ENCODE measurements at places on chromosomes 1 and 21.

DNA sequence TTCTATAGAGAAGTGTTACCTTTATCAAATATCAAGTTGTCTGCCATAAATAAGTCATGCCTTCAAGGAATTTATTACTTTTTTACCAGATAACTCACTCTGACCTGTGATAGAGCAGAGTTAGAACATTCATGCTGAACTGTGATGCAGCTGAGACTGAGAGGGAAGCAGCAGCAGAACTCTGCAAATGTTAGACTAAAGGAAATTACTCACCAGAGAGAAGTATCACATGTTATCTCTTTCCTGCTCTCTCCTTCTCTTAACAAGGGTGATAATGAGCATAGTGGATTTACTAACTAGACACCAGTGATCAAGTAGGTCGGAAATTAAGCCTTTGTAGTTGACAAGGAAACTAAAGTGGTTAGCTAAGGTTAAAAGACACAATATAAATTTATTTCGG lies 181.6 kb downstream of the RASAL2 start:
- no peak for DNase-seq

- DNase-seq, result no peak
Measured at GRCh38 chr1:69940231-69940630, 265.1 kb downstream of the LRRC40 start.

DNA sequence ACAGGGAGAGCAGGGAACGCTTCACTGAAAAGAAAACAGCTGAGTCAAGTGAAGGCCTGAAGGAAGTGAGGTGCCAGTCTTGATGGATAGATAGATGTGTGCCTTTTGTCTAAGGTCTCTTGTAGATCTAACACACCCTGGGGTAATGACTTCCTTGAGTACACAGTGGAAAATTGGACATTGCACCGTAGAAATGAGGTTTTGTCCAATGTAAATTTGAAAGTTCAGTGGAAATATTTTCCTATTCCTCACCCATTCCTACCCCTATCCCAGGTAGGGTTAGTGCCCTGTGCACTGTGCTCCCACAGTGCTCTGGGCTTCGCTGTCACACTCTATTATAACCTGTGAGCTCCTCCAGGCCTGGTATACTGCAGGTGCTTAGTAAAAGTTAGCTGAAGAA lies 24.3 kb downstream of the ZMYND12 start:
- DNase-seq, result no peak

GRCh38 chr1:17553975-17554700 lies 14.6 kb downstream of the ARHGEF10L start:
- no peak for DNase-seq

DNA sequence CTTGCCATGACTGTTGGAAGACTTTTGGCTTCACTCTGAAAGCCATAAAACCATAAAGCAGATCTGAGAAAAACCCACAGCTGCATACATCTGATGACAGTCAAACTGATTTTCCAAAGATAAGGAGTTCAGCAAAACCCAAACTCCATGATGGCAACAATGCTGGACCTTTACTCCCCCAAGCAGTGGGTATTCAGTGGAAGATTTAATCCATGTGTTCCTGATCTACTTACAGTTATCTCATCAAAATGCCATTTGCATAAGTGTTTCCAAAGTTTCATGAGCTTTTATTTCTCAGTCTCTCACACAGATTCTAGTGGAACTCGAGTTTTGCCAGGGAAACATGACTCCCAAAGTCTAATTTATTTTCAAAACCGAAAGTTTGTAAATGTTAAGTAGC lies 184.9 kb downstream of the ZC3H11B start:
- DNase-seq, result no peak

GRCh38 chr1:211495584-211495983 lies 3.6 kb upstream of the RD3 start:
- DNase-seq, result no peak

DNA sequence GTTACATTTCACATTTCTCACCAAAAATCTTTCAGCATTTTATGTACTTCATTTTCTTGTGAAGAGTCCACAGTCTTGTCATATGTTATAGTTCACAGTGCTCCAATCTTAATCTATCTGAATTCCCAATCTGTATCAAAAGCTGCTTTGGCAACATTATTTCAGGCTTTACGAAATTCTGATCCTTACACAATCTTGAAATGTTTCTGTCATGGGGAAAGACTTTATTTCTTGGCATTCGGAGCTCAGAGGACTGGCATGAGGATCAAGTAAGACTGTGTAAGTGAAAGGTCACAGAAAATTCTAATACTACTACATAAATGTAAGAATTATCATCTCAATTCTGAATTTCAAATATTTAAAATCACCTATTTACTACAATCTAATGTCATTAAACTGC lies 2.0 kb downstream of the USP33 start:
- DNase-seq, result no peak

- no peak for DNase-seq
Measured at GRCh38 chr1:208272713-208273112, 28.5 kb upstream of the PLXNA2 start.

DNA sequence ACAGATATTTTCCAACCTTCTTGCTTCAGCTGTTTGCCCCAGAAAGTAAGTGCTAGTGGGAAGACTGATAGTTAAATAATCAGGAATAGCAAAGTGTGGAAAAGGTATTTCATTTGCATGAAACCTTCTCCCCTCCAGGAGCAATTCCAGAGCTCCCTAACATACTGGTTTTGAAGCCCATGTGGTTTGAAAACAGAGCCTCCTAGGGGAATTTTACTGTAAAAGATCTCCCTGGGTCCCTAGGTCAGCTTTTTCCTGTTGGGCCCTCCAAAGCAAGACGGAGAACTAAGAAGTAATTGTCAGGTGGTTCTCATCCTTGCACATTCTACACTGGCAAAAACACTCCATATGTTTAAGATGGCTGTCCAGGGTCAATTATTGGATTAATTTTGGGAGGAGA lies 218.7 kb upstream of the FOXD3 start:
- no peak for DNase-seq

DNA sequence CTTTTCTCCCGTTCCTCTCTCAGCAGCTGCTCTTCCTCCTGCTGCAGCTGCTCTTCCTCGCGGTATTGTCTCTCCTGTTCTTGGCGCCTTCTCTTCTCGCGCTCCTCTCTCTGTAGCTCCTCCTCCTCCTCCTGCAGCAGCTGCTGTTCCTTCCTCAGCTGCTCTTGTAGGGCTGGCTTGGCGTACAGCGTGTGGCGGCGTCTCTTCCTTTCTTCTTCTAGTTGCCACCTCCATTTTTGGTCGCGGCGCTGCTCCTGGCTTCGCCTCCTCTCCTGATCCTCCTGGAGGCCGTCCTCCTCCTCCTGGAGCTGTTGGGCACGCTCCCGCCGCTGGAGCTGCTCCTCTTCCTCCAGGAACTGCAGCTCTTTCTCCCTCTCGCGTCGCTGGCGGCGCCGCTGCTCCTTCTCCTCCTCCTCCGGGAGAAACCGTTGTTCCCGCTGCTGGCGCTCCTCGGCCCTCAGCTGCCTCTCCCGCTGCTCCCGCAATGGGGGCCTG lies 4.8 kb downstream of the TCHH start:
- DNase-seq, result no peak

DNA sequence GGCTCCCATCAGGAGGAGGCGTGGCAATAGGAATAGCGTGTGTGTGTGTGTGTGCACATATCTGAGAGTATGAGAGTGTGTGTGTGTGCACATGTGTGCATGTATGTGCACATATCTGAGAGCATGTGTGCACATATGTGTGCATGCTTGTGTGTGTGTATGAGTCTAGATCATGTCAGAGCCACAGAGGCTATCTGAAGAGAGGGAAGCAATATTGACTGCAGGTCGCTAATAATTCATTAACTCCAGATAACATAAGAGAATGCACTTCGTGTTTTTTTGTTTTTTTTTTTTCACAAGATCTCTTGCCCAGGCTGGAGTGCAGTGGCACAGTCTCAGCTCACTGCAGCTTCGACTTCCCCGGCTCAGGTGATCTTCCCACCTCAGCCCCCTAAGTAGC lies 4.7 kb upstream of the SLC45A1 start:
- no peak for DNase-seq

DNA sequence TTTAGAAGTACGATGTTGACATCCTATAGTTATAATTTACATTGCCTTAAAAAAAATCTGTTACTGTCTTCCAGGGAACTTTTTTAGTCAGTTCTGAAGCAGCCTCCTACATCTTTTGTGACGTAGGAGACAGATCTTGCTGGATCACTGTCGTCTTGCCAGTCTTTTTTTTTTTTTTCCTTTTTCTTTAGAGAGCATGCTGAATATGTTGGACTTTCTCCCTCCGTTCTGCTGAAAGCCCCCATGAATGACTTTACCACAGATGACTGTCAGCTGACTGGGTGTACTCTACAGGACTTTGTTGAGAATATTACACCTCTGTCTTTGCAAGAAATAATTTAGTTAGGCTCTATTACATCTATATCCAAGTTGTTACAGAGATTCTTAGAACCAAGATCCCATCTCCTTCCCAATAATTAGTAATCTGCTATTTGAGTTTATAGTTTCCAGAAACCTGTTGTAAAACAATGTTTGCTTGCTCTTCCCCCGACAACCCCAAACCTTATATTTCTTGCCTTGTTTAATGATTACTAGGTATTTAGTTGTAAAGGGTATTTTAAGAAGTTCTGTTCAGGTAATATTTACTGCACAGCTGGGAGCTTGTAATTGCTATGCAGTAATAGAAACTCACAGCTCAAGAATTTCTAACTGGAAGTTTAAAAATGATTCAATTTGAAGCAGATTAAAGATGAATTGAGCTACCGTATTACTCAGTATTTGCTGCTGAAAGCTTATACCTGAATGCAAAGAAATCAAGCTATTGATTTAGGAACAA lies 61.8 kb downstream of the RASAL2 start:
- DNase-seq, result no peak

DNA sequence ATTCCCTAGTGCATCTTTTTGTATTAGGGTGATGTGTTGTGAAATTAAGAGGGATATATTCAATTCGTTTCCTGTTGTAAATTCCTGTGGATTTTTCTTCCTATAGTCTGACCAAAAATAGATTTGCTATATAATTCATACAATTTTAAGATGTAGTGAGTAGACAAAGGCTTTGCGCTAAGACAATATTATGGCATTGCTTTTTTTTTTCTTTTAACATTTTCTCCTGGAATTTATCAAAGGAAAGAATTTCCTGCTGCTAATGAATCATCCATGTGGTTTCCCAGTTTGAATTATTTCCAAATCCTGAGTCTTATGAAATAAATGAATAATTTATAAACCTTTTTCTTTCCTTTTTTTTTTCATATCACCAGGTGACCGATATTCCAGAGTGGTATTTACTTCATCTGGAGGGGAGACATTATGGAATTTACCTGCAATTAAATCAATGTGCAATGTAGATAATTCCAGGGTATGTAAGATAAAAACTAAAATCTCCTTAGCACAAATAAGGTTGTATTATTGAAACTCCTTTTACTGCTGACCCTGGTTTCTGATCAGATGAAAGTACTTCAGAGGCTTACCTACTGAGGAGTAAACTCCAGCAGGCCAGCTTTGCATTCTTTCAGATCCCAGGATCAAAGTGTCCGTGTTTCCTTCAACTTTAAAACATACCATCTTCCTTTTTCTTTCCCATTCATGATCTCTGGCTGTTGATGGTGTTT lies 148.4 kb downstream of the TLR5 start:
- no peak for DNase-seq

GRCh38 chr1:244344001-244344400 lies 107.7 kb downstream of the ADSS2 start:
- no peak for DNase-seq

DNA sequence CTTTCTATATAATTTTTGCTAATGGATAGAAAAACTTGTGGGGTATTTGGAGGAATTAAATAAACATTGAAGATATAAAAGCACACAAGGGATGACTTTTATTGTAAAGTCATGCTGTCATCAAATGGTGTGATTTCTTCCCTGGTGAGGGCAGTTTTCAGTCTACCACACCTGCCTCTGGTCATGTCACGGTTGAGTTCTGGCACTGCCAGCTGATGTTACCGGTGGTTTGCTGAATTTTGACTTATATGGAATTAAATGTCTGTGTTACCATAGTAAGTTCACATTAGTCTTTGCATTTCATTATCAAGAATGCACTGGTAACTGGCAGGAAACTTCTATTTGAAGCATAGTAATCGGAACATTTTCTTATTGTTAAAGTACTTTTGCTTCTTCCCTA lies 13.4 kb downstream of the S1PR1 start:
- no peak for DNase-seq

GRCh38 chr1:42941640-42942330 lies 16.9 kb downstream of the SLC2A1 start:
- DNase-seq, result no peak

DNA sequence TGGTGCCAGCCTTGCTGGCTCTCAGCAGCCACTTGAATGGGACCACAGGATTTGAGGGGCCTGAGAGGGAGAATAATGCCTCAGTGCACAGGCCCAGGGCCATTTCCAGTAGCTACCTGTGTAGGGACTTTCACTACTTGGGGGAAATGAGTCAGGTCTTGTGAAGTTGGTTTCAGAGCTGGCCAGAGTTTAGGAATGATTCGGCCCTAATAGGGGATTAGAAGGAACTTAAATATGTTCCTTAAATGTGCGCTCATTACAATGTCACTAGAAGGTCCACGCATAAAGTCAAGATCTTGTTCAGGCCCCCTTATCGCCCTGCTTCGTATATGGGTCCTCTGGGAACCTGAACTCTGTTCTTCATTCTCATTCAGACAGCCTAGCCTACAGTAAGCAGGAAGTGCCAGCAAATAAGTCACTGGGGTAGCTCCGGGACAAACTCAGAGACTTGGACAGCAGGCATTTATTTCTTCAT lies 5.6 kb upstream of the AKR1A1 start:
- DNase-seq, result no peak

DNA sequence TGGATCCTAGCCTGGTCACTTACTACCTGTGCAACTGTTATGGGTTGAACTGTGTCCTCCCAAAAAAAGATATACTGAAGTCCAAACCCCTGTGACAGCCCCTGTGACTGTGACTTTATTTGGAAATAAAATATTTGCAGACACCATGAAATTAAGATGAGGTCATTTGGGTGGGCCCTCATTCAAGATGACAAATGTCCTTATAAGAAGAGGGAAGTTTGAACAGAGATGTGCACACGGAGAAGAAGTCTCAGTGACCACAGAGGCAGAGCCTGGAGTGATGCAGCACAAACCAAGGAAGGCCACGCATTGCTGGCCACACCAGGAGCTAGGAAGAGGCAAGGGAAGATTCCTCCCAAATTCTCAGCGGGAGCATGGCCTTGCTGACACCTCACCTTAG lies 249.7 kb upstream of the RUNX1 start:
- DNase-seq, result no peak

GRCh38 chr1:22796642-22797041 lies 86.0 kb downstream of the EPHB2 start:
- no peak for DNase-seq

DNA sequence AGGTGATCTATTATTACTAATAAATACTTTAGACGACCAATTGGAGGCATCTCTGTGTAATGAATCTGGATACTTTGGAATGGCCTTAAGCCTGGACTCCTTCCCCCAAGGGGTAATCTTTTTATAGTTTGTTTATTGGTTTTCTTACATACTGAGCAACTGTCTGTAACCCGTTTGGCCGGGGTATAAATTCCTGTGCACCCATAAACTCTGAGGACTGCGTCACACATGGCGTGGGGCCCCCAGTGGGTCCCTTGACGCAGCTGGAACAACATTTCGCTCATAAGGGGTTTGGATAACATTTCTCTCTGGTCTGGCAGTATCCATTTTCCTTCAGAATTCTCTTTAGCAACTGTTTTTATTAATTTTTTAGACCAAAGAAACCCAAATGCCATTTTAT lies 26.5 kb downstream of the SCCPDH start:
- no peak for DNase-seq

- no peak for DNase-seq
Measured at GRCh38 chr1:244065960-244066388, 14.9 kb downstream of the ZBTB18 start.

Data from NCI-H1436 (cell line).